Stimulated activated CD4-positive, alpha-beta T cell treated with anti-CD3 and anti-CD28 coated beads, Interleukin-1b, Interleukin-23, amount 100 ng/mL, for 1 hour (primary cell): ENCODE measurements at places on chromosomes 7 and 10.

GRCh38 chr7:157033483-157034473 is 23.3 kb upstream of the MNX1 start:
- DNase-seq = no peak

GRCh38 chr10:116774728-116775151 is 32.4 kb upstream of the HSPA12A start:
- no peak for DNase-seq

DNA sequence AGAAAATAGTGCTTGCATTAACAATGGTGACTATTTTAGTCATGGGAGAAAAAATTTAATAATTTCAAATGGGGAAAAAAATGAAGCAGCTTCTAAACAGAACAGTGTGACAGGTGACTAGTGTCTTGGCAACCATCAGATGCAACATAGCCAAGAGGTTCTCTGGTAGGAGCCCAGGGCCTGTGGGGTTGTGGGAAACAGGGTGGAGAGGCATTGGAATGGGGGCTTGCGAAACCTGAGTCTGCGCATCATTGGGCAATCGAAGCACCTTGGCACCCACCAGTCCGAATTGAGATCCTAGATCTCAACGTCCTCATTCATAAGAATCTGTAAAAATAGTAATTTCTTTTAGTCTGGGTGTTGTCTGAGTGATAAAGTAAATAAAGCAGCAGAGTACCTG is 19.2 kb upstream of the PARD3 start:
- no peak for DNase-seq

- DNase-seq = no peak
These were observed 29.2 kb upstream of the CACUL1 start for GRCh38 chr10:118783776-118784545.

DNA sequence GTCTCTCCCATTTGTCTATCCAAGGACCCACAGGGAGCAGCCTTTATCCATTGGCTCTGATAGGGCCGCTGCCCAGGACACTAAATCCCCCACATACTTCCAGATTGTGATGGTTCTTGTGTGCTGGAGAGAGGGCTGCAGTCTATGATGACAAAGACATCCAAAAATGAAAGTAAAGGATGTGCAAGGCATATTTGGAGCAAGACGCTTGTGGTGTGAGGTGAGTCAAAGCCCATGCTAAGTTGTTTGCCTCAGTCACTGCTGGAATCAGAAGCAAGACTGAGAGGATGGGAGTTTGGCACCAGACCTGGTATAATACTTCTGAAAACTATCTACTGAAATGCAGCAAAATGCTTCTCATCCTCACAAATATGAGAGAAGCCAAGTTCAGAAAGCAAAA is 22.7 kb downstream of the ZNF22 start:
- no peak for DNase-seq

GRCh38 chr10:123565691-123566660 is 100.2 kb upstream of the GPR26 start:
- DNase-seq = no peak
